ENCODE measurements at places on chromosomes 16 and 17.
A peak's percentile ranks its signal among the peaks of the same experiment; 100 is the strongest.

DNA sequence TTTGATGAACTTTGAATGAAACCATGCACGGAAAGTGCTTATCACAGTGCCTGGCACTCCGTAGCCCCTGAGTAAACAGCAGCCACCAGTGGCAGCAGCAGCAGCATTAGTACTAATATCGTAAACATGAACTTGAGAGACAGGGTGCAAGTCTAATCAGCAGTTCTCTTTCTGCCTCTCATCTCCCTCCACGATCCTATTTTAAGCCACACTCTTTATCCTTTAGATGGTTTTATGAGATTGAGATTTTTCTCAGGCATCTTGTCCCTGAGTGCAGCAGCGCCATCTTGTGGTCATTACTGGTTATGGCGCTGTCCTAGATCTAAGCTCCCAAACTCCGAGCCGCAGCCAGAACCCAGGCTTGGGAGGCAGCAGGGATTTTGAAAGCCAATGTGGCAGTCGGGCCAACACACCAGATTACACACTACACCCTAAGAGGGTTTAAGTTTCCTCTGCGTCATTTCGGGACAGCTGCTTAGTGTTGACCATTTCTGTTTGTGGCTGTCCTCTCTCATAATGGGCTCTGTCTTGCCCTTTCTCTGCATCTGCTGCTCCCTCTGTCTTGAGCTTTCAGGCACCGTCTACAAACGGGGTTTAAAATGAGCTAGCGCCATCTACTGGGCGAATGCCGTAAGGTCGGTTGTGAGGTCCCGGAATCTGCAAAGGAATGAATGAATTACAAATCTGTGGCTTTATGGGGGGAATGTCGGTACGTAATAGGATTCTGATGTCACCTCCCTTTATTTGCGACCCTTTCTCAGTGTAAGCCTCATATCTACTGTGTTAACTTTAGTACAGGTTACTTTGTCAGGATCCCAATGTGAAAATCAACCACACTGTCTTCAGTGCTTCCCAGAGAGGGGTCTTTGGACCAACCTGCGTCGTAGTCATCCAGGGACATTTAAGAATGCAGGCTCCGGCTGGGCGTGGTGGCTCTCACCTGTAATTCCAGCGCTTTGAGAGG, 64.5 kb downstream of the CYLD start:
- DNase-seq, result peak; percentile 89

DNA sequence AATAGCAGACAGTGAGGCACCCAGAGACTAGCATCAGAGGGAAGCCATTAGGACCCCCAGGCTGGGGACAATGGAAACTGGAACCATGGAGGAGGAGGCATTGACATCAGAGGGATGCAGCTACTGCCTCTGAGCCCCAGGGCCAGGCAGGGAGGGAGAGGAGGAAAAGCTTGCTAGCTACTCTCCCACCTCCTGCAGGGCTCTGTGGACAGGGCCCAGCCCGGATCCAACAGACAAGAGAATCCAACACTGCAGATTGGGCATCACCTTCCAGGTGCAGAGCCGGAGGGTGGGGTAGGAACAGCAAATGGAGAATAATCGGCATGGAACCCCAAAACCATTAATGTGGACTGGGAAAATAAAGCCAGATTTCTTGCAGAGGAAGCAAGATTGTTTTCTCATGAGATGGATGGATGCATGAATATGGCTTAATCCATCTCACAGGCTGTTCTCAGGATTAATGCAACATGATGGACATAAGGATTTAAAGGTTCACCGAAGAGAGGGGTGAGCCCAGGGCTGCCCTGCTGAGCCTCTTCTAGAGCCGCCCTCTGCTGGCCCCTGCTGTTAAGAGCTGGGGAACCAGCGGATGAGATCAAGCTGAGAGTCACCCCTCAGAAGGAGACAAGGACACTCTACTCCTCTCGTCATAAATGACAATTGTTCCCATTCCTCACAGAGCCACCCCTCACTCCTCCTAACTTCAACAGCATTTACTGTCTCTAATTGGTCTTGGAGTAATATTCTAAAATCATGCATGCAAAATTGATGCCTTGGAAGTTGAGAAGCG, 48.8 kb downstream of the DNAH3 start:
- DNase-seq, result no peak

- peak; percentile 11 for DNase-seq
These were observed 2.1 kb downstream of the MGAT5B start for GRCh38 chr17:76870377-76870714.

GRCh38 chr16:11955713-11956123, 9.3 kb upstream of the TNFRSF17 start:
- peak; percentile 98 for DNase-seq

GRCh38 chr17:57504208-57504607, 240.9 kb downstream of the CCDC182 start:
- DNase-seq, result no peak

DNA sequence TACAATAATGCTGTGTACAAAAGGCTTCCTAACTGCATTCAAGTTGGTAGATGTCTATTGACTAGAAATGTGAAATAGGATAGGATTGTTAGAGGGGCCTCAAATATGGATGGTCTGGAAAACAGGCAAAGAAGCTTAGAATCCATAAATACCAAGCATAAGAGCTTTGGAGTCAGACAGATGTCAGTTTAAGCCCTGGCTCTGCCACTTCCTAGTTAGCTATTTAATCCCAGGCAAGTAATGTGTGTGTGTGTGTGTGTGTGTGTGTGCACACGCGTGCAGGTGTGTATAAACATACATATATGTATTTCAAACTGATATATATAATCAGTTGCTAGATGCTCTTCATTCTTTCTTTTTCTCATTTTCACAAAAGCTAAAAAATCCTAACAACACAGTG, 66.7 kb downstream of the MMD start:
- DNase-seq, result no peak
